ENCODE measurements at places on chromosomes 7 and 10. TPM values are rescaled to one million over a fixed set of nuclear protein-coding genes. Genes with fewer than 3 reads are reported as not detected.

NUDT1 gene
- 19.9 TPM for polyA plus RNA-seq

PALD1 gene
- polyA plus RNA-seq = 29.0 TPM

SPDYE1 gene
- polyA plus RNA-seq = 1.7 TPM

TMEM273 gene
- 6.3 TPM for polyA plus RNA-seq

C10orf90 gene
- polyA plus RNA-seq = 23.0 TPM

VENTX gene
- polyA plus RNA-seq = 0.51 TPM

ZNF239 gene
- polyA plus RNA-seq = 10.0 TPM

MDFIC gene
- polyA plus RNA-seq = 56.8 TPM

CPN1 gene
- polyA plus RNA-seq = not detected

All from left lung (tissue), 14 donors.